NCI-H1436 (cell line): ENCODE measurements at places on chromosomes 1 and 21.

DNA sequence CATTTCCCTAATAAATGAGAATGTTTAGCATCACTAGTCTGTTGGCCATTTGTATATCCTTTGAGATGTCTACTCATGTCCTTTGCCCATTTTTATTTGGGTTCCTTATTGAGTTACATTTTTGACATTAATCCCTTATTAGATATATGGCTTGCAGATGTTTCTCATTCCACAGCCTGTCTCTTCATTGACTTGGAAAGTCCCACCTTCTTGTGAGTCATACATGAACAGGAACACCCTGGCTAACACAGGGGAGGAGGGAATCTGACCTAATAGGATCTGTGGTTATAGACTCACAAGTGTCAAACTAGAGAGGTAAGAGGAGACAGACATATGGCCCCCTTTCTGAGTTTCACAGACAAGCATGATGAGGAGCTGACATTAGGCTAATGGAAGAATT lies 11.5 kb downstream of the ZP4 start:
- DNase-seq = no peak

DNA sequence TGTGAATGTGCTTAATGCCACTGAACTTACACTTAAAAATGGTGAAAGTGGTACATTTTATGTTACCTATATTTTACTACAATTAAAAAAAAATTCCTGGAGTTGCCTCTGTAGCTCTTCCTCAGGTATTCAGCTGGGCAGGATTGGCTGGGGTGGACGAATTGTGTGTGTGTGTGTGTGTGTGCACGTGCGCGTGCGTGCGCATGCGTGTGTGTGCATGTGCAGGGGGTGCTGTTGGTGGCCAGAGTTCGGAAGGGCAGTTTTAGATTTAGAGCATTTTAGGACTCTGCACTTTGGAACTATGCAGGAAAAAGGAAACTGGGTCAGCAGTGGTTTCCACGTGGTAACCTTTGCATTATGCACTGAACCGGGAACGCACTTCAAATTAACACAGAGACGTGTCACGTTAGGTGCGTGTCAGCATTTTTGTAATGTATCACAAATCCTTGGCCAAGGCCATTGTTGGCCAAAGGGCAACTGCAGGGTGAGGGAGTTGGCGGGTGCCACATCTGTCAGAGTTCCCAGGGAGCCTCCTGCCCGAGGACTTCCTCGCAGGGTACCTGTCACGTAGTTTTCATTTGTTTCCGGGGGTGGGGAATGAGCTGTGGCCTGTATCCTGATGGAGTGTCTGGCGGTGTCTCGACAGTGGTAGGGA lies 312.8 kb downstream of the CAMTA1 start:
- no peak for DNase-seq

- no peak for DNase-seq
These were observed 218.2 kb upstream of the ADGRL2 start for GRCh38 chr1:81582467-81582986.

- no peak for DNase-seq
These were observed 63.0 kb downstream of the HIVEP3 start for GRCh38 chr1:41855713-41856112.

DNA sequence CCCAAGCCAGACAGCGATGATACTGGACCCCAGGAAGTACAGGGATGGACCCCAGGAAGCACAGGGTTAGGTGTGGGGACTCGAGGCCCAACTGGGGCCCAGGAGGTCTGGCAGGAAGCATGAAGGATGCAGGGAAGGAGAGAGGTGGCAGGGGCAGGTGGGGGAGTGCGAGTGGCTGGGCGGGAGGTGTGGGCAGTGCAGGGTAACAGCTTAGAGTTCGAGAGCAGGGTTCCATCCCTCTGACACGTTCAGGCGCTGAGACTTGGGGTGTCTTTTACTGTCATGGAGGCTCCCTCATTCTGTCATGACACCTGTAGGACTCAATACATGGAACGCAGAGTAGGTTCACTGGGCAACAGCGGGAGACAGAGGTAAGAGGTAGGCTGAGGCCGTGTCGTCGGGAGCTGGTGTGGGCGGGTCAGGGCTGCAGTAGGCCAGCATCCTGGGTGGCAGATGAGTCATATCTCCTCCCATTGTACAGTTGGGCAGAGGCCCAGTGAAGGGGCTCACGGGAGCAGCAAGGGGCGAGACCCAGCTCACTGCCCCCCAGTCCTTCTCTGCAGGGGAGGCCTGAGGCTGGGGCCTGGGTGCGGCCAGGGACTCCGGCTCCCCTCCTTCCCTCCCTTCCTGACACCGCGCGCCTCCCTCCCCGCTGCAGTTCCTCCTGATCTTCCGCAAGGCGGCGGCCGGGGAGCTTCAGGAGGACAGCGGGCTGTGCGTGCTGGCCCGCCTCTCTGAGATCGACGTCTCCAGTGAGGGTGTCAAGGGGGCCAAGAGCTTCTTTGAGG lies 11.6 kb upstream of the CTRC start:
- no peak for DNase-seq

DNA sequence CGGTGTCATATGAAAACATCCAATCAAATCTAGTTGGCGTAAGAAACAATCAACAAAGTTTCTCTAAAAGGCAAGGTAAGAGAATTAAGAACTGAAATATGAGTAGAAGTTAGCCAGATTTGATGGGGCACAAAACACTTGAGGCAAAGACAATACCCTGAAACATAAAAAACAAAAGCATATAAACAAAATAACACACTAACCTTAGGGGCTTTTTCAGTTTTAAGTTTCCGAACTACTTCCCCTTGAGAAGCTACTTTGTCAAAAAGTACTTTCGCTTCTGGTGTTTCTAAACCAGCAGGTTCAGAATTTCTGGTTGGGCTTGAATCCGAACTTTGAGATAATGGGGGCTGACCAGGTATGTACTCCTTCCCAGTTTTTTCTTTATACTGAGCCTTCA lies 57.9 kb downstream of the EPRS1 start:
- no peak for DNase-seq

DNA sequence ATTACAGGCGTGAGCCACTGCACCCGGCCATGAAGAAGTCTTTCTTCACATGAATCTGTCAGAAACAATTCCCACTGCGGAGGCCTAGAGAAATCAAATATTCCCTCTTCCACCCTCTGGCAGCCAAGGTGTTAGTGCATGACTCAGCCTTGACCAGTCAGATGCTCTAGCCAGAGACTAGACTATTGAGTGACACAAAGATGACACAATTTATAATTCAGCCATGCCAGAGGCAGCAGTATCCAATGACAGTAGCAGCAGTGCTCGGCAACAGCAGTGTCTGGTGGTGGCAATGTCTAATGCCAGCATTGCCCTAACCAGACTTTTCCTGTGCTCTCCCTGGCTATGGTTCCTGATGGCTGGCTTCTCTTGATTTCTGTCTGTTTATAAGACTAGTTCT lies 8.7 kb downstream of the CTXND2 start:
- no peak for DNase-seq

- no peak for DNase-seq
These were observed 62.7 kb upstream of the ABCD3 start for GRCh38 chr1:94355485-94355980.

- DNase-seq = no peak
These were observed 235.3 kb downstream of the FAF1 start for GRCh38 chr1:50724626-50725286.

GRCh38 chr1:152667648-152668047 lies 4.5 kb downstream of the LCE2D start:
- DNase-seq = no peak

GRCh38 chr1:172255223-172255560 lies 165.3 kb upstream of the C1orf105 start:
- DNase-seq = no peak

GRCh38 chr1:56330391-56331026 lies 248.9 kb downstream of the PLPP3 start:
- DNase-seq = no peak

DNA sequence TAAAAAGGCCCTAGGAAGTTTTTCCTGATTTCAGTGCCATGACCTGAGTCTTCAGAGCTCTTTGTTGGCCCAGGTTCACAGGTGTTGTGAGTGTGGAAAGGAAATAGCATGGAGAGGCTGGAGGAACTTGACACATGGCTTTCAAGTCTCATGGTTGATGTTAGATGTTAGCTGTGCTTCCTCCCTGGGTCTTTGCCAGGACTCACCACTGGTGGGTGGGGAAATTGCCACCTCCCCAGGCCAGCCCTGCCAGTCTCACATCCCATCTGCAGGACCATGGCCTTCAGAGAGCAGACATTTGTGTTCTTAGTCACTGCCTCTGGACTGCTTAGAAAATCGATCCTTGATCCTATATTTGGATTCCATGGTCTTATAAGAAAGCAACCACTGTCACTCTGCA lies 383.2 kb downstream of the DISC1 start:
- DNase-seq = no peak

DNA sequence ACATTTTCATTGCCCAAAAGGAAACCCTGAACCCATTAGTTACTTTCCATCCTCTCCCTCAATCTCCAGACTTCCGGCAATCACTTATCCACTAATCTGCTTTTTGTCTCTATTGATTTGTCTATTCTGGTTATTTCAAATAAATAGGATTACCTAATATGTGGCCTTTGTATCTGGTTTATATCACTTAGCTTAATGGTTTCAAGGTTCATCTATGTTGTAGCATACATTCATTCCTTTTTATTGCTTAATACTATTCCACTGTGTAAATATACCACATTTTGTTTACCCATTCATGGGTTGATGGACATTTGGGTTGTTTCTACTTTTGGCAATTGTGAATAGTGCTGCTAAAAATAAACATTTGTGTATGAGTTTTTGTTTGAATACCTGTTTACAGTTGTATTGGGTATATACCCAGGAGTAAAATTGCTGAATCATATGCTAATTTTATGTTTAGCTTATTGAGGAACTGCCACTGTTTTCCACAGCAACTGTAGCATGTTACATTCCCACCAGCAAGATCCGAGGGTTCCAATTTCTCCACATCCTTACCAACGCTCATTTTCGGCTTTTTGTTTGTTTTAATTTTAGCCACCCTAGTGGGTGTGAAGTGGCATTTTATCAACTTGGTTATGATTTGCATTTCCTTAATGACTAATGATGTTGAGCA lies 2.5 kb upstream of the SLC25A44 start:
- DNase-seq = no peak

- DNase-seq = no peak
These were observed 54.9 kb downstream of the INAVA start for GRCh38 chr1:200949626-200950025.

GRCh38 chr1:33140153-33141149 lies 41.4 kb downstream of the TRIM62 start:
- no peak for DNase-seq

- no peak for DNase-seq
These were observed 107.5 kb downstream of the GDAP2 start for GRCh38 chr1:117821774-117822482.

- no peak for DNase-seq
These were observed 104.6 kb upstream of the RUNX1 start for GRCh38 chr21:35153671-35154070.

GRCh38 chr1:53461323-53462044 lies 2.3 kb downstream of the DMRTB1 start:
- no peak for DNase-seq

DNA sequence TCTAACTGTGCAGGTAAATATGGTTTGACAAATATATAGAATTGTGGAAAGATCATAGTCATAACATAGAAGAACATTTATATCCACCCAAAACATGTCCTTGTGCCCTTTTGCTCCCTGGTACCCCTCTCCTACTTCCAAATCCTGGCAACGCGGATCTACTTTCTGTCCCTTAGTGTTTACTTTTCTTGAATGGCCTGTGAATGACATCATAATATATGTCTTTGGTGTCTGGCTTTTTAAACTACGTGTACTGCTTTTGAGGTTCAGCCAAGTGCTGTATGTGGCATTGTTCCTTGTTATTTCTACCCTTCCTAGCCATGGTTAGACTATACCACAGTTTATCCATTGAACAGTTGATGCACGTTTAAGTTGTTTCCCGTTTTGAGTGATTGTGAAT lies 155.6 kb downstream of the SDCCAG8 start:
- no peak for DNase-seq

DNA sequence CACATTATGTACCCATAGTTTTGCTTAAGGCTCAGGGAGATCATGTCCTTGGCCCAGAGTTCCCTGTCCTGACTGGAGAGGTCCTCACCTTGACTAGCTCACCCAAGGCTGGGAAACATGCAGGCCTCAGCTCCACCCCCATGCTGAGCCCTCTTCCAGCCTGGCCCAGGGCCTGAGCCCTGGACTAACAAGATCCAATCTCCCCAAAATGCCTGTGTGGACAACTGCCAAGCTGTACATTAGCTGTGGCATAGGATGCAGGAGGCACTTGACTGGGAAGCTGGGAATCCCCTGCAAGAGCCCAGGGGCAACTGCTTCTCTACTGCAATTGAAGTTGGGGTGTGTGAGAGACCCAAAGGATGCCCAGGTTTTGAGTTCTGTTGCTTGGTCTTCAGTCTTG lies 2.1 kb downstream of the LINGO4 start:
- DNase-seq = no peak

DNA sequence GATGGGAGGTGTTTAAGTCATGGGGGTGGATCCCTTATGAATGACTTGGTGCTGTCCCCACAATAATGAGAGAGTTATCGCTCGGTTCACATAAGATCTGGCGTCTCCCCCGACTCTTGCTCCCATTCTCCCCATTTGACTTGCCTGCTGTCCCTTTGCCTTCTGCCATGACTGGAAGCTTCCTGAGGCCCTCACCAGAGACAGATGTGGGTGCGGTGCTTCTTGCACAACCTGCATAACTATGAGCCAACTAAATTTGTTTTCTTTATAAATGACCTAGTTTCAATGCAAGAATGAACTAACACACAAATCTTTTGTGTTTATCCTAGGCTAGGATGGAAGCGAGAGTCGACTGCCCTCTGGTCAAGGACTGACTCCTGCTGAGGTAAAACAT lies 31.2 kb upstream of the CDC14A start:
- no peak for DNase-seq

GRCh38 chr1:81970416-81970815 lies 169.7 kb downstream of the ADGRL2 start:
- DNase-seq = peak; percentile 11

GRCh38 chr1:200454425-200454824 lies 44.6 kb upstream of the ZNF281 start:
- no peak for DNase-seq

GRCh38 chr1:112446411-112446810 lies 50.4 kb downstream of the CTTNBP2NL start:
- DNase-seq = no peak

DNA sequence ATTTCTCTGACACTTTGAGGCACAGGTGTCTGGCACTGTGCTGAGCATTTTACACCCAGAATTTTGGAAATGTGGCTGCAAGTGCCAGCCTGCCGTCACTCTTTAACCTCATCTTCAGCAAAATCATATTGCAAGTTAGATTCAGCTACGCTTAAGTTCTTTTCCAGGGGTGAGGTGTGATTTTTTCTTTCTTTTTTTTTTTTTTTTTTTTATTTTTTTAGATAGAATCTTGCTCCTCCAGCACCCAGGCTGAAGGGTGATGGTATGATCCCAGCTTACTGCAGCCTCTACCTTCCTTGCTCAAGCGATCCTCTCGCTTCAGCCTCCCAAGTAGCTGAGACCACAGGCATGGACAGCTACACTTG lies 2.5 kb upstream of the RCC2 start:
- no peak for DNase-seq

- DNase-seq = no peak
These were observed 447.4 kb downstream of the CAMTA1 start for GRCh38 chr1:7232441-7233236.
